ENCODE measurements at places on chromosomes 4 and X.

- H3K27ac ChIP-seq: no peak overlapping the region
- no peak for DNase-seq
- H3K4me1 ChIP-seq: no peaks in the 10 kb centered on the region
- no peaks in the 10 kb centered on the region for H3K27me3 ChIP-seq
- H3K4me3 ChIP-seq: no peak overlapping the region
Measured at GRCh38 chrX:103155201-103155600, 59.7 kb upstream of the BEX4 start.

DNA sequence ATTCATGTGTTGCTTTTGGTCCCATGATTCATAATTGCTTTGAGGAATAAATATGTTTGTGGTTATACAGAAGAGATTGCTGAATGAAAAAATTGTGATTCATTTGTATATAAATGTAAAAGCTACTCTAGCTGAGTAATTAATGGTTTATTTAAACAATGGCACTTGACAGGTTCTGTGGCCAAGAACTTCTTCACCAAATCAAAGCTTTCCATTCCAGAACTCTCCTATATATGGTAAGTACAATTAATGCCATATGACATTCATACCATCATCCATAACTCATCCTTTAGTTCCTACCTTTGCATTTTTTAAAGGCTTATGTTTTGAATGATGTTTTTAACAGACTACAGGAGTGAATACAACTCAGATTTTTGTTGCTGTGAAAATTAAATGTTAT lies 105.8 kb downstream of the REPS2 start:
- no peak overlapping the region for H3K27ac ChIP-seq
- H3K27me3 ChIP-seq: no peaks in the 10 kb centered on the region
- DNase-seq: no peak
- H3K4me3 ChIP-seq: no peak overlapping the region
- no peaks in the 10 kb centered on the region for H3K4me1 ChIP-seq
- no peaks in the 10 kb centered on the region for H3K36me3 ChIP-seq

- DNase-seq: no peak
- no peak overlapping the region for H3K4me3 ChIP-seq
- no peaks in the 10 kb centered on the region for H3K36me3 ChIP-seq
Measured at GRCh38 chr4:186861317-186861716, 137.7 kb upstream of the FAT1 start.

DNA sequence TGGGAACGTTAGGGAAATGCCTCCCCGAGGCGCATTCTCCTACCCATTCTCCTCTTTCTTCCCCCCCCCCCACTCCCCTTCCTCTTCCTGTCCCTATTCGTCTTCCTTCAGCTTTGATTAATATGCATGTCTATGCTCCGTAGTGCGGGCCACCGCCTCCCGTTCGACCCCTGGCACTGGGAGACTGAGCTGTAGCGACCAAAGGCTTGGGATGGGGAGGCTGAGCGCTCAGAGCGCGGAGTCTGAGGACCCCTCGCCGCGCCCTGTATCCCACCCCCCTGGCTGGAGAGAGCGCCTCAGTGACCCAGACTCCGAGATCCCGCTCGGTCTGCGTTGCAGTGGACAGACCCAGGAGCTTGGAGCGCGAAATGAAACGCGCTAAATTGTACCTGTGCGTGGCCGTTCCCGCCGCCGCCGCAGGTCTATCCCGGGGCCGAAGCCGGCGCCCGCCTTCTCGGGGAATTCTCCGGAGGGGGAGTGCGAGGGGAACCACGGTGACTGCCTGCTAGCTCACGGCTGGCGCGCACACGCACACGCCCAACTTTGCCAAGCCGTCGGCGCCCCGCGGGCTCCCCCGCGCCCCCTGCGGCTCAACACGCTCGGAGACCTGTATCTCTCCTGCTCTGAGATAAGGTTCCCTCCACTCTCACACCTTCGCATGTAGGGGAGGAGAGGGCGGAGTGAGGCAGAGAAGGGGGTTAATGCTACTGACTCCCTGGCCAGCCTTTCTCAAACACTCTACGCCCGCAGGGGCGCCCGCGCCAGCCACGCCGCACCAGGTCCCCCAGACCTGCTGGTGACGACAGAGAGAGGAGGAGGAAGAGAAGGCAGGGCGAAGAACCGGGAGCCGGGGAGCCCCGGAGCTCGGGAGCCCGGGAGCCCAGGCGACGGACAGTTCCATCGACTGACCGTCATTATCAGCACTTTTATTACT lies 1.5 kb upstream of the PTCHD1 start:
- H3K4me3 ChIP-seq: peak overlapping the region; percentile 43
- DNase-seq: peak; percentile 69
- no peaks in the 10 kb centered on the region for H3K4me1 ChIP-seq
- H3K27me3 ChIP-seq: no peaks in the 10 kb centered on the region
- H3K36me3 ChIP-seq: no peaks in the 10 kb centered on the region
- peak overlapping the region; percentile 37 for H3K27ac ChIP-seq

GRCh38 chr4:159009521-159009920 lies 93.4 kb upstream of the RAPGEF2 start:
- H3K4me3 ChIP-seq: no peak overlapping the region
- DNase-seq: no peak
- H3K27ac ChIP-seq: no peak overlapping the region
- H3K36me3 ChIP-seq: no peaks in the 10 kb centered on the region

- no peaks in the 10 kb centered on the region for H3K27me3 ChIP-seq
- H3K4me1 ChIP-seq: no peaks in the 10 kb centered on the region
Measured at GRCh38 chr4:119087121-119087520, 48.5 kb upstream of the MYOZ2 start.

Data from mesendoderm (in vitro differentiated cells).